ENCODE measurements at places on chromosomes 1 and 21. TPM values are rescaled to one million over a fixed set of nuclear protein-coding genes. Genes with fewer than 3 reads are reported as not detected.

The ELF3 gene
- 1.2 TPM for total RNA-seq

The TMPRSS2 gene
- not detected for total RNA-seq

The KRTAP13-2 gene
- total RNA-seq: not detected

The CACHD1 gene
- total RNA-seq: 7.4 TPM

The PRAMEF18 gene
- total RNA-seq: not detected

The CR2 gene
- total RNA-seq: not detected

The OR10J1 gene
- not detected for total RNA-seq

The GALNT2 gene
- 78.6 TPM for total RNA-seq

The C1orf94 gene
- not detected for total RNA-seq

The MARK1 gene
- total RNA-seq: 12.9 TPM

The NPHS2 gene
- not detected for total RNA-seq

The TCHHL1 gene
- not detected for total RNA-seq

The ARTN gene
- total RNA-seq: not detected

The IGSF9 gene
- total RNA-seq: 0.20 TPM

The KIF2C gene
- not detected for total RNA-seq

The KCNK1 gene
- 6.5 TPM for total RNA-seq

The FHAD1 gene
- 0.63 TPM for total RNA-seq

The SLC44A3 gene
- 3.3 TPM for total RNA-seq

The FASLG gene
- total RNA-seq: not detected

The GUCA2A gene
- not detected for total RNA-seq

The OPRD1 gene
- total RNA-seq: not detected

The RXRG gene
- 4.0 TPM for total RNA-seq

The TMEM59 gene
- total RNA-seq: 187 TPM

The DUSP12 gene
- total RNA-seq: 33.5 TPM
